Type B pancreatic cell (in vitro differentiated cells): ENCODE measurements at places on chromosomes 13 and 19. TPM values are rescaled to one million over a fixed set of nuclear protein-coding genes. Genes with fewer than 3 reads are reported as not detected.

KASH5 gene
- total RNA-seq: not detected in 2 replicates

LRCH1 gene
- total RNA-seq: 17.4 and 23.0 TPM in 2 replicates

MAB21L1 gene
- total RNA-seq: 0.21 and 11.0 TPM in 2 replicates

ZNF175 gene
- 7.9 and 14.0 TPM in 2 replicates for total RNA-seq

- no peak for DNase-seq
These were observed 105.5 kb downstream of the KDM4B start for GRCh38 chr19:5074407-5074806.

GRCh38 chr19:28426730-28427225 is 786.2 kb downstream of the UQCRFS1 start:
- DNase-seq: no peak

DNA sequence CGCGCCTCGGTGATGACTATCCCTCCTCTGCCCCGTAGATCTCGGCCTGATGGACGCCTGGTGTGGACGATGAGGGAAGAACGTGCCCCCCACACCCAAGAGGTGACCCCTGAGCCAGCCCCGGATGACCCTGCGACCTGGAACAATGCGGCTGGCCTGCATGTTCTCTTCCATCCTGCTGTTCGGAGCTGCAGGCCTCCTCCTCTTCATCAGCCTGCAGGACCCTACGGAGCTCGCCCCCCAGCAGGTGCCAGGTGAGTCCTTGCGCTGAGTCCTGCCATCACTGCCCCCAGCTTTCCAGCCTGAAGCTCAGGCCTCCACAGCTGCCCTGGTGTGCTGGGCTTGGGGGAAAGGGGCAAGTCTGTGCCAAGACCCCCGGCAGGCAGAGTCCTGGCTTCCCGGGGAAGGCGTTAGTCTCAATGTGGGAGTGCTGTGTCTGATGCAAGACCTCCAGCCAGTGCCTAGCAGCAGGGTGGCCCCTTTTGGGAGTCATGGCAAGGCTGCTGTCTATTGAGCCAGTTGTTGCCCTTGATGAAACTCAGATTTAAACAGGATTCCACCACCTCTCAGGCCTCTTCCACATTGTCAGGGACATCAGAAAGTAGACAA is 67.5 kb downstream of the CHST8 start:
- DNase-seq: no peak
